ENCODE measurements at places on chromosomes 1 and 21. TPM values are rescaled to one million over a fixed set of nuclear protein-coding genes. Genes with fewer than 3 reads are reported as not detected.

- DNase-seq: no peak
- H3K4me3 ChIP-seq: peak overlapping the region; percentile 78
- peaks cover 32% of the 10 kb centered on the region for H3K4me1 ChIP-seq
- H3K36me3 ChIP-seq: no peaks in the 10 kb centered on the region
- peak overlapping the region; percentile 88 for H3K27ac ChIP-seq
Measured at GRCh38 chr1:212565571-212566305, 42.8 kb upstream of the ATF3 start.

- H3K27ac ChIP-seq: no peak overlapping the region
- H3K4me1 ChIP-seq: no peaks in the 10 kb centered on the region
- DNase-seq: no peak
Measured at GRCh38 chr1:42983253-42983652, 24.6 kb upstream of the SLC2A1 start.

GRCh38 chr1:208606959-208607358, 362.8 kb upstream of the PLXNA2 start:
- H3K27ac ChIP-seq: no peak overlapping the region
- no peaks in the 10 kb centered on the region for H3K36me3 ChIP-seq
- DNase-seq: no peak
- H3K4me1 ChIP-seq: peaks cover 3% of the 10 kb centered on the region
- H3K27me3 ChIP-seq: peaks cover 9% of the 10 kb centered on the region

Gene S100A14
- total RNA-seq: not detected
